Hepatocyte (in vitro differentiated cells): ENCODE measurements at places on chromosomes 7 and 10. TPM values are rescaled to one million over a fixed set of nuclear protein-coding genes. Genes with fewer than 3 reads are reported as not detected.

DNA sequence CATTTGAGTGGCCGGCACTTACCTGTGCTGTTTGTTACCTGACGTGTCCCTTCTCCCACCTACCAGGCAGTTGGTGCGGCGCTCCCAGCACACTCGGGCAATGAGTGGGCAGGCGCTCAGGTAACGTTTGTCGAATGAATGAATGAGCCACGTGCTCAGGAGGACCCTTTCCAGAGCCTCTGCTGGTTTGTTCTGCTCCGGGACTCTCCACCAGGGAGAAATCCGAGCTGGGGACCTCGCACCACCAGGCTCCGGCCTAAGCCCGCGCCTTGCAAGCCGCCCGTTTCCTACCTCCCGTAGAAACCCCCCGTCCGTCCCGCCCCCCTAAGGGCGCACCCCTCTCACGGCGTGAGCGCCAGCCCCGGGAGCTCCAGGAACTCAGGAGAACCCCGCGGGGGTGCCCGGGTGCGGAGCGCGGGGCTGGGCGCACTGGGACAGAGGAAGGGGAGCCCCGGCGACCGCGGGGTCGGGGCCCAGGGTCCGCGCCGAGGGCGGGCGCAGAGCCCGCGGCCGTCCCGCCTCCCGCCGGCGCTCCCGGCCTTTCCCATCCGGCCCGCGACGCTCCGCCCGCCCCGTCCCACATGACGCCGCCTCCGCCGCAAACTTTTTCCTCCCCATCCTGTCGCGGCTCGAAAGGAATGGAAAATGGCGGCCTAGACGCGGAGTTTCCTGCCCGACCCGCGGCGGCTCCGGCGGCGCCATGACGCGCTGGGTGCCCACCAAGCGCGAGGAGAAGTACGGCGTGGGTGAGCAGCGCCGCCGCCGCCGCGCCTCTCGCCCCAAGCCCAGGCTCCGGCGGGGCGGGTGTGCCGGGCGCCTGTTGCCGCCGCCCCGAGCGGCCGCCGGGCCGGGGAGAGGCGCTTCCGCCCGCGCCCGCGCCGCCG, at the start of gene DOCK1:
Gene DOCK1 (plus strand): TSS at position 611 of the 884 bp plus-strand sequence. CDS start 90 bp downstream, at position 701.
- peaks cover 4% of the 10 kb centered on the region for H3K4me1 ChIP-seq
- no peaks in the 10 kb centered on the region for H3K27me3 ChIP-seq

DNA sequence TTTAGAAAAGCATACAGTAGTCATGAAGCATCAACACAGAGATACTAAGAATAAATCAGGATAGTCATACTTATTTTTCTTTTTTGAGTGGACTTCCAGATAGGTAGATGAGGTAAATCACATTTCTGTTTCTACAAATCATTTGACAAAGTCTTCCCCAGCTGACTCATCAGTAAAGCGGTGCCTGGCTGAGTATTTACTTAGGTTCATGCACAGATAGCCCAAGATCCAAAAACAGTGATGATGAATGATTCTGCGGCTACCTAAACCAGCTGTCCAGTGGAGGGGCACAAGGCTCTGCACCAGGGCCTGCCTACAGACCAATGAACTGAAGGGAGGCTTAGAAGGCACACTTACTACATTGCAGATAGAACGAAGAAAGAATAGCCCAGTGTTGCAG, 113.1 kb downstream of the PARP12 start:
- H3K36me3 ChIP-seq = no peaks in the 10 kb centered on the region
- H3K4me1 ChIP-seq = peaks cover 11% of the 10 kb centered on the region
- no peak overlapping the region for H3K4me3 ChIP-seq
- H3K27ac ChIP-seq = no peak overlapping the region
- H3K27me3 ChIP-seq = no peaks in the 10 kb centered on the region

DNA sequence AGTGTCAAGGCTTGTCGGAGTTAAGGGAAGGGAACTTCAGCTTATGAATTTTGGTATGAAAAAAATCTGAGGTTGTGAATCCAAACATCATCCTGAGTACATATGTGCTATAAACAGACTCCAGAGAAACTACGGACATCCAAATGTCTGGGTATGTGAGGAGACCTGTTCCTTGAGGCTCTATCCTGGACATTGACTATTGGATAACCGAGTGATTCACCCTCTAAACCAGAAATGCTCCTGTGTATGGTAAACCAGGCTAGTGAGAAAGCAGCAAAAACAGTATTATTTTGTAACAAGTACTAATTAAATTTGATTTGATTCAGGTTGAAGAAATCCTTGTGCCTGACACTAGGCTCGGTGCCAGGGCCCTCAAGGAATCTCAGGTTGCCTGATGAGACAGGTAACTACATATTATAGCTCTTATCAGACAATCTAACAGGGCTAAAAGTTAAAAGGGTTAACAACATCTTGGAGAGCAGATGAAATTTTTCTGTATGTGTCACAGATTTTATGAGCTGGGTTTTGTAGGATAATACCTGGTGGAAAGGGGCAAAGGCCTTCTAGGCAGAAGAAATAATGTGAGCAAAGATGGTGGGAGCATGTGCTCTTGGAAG, 10.4 kb upstream of the STOX1 start:
- peak; percentile 16 for DNase-seq
- H3K27ac ChIP-seq = peak overlapping the region; percentile 32
- no peaks in the 10 kb centered on the region for H3K27me3 ChIP-seq
- no peak overlapping the region for H3K4me3 ChIP-seq
- no peaks in the 10 kb centered on the region for H3K36me3 ChIP-seq

Gene CHCHD2
- 173 and 189 TPM in 2 replicates for polyA plus RNA-seq

Gene AQP1
- 183 and 241 TPM in 2 replicates for polyA plus RNA-seq
